ENCODE measurements at places on chromosomes 7 and 10.

DNA sequence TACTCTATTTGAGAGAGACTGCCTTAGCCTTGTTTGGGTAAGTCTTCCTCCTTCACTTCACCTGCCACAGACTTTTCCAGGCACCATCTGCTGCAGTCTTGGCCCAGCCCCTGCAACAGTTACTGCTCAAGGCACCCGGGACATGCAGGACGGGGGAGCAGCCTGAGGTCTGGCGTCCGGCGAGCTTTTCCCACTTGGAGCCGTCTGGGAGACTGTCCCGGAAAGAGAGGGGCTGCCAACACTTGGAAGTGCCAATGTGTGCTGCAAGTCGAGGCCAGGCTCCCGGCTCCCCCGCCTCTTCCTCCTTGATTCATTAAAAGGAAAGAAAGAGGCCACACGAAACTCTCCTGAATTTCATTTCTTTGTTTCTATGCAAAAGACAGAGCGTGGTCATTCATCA is 13.7 kb downstream of the HTRA1 start:
- DNase-seq: no peak

DNA sequence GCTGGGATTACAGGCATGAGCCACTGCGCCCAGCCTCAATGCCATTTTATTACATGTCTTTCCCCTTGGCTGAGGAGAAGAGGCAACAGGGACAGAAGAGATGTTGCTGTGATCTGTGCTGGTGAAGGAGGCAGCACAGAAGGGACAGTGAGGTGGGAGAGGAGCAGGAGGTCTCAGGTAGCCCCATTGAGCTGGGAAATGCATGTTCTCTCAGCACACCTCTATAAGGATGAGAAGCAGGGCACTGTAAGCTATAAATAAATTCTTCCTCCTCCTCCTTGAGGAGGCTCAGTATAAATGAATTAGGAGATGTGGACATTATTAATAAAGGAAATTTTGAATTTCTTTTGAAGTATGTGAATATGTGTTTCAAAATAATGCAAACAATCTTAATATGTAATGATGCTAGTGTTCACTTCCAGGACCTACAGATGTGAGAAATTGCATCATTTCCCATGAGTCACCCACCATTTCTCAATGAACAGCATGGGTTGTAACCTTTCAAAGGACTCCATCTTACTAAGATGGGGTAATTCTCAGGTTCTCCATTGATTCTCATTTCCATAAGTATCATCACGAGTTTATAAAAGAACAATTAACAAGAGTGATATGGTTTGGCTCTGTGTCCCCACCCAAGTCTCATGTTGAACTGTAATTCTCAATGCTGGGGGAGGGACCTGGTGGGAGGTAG is 88.9 kb upstream of the ODAD2 start:
- DNase-seq: no peak

DNA sequence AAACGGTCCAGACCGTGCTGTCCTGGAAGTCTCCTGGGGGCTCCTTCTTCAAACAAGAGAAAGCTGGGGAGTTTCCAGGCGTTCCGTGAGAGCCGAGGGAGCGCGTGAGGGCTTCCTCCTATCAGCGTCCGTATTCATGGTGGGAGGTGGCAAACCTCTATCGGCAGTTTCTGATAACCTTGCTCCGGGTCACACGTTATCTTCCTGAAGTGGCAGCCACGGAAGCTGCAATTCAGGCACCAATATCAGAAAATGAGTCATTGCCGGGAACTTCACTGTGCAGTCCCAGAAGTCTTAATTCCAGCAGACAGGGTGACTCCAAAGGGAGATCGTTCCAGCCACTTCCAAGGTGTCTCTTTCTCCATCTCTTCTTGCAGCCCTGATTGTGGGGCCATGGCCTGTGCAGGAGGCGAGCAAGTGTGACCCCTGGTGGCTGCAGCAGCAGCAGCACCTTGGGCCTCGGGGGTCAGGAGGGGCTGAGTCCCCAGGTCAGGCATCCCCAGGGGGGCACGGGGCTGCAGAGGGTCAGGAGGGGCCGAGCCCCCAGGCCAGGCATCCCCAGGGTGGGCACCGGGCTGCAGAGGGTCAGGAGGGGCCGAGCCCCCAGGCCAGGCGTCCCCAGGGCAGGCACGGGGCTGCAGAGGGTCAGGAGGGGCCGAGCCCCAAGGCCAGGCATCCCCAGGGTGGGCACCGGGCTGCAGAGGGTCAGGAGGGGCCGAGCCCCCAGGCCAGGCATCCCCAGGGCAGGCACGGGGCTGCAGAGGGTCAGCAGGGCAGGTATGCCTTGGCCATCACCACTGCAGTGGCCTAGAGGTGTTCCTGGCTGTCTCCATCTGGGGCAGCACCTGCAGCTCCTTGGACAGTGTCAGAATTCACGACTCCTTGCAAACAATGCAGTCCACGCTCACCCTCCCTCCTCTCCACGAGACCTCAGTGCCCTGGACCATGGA is 538.7 kb downstream of the DNAJB6 start:
- no peak for DNase-seq

DNA sequence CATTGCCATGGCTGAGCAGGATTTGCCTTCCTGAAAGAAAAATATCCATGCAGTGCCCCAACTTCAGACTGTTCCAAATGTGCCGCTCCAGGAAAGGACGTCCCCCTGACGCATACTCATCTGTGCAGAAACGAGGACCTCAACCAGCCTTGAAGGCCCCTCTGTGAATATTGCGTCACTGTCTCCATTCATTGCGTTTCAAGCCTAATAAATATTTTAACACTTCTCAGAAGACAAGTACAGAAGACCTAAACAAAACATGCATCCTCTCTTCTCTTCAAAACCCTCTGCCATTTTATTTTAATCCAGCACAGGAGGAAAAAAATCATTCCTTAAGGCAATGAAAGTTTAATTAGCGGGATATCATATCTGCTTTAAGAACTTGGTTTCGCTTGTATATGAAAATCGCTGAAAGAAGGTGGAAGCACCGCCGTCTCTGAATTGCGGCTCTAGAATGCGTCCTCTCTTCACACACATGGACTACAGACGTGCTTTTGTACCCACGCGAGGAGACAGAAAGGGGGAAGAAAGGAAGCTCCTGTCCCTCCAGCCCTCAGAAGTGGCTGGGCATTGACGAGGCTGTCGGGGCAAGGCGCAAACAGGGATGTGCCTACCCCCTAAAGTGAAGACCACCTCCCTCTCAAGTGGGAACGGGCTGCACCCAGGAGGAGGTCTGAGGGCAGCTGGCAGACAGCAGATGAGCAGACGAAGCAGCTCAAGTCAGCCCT is 36.8 kb downstream of the RGS10 start:
- DNase-seq: no peak

Measured in hematopoietic multipotent progenitor cell treated with erythropoietin and hydrocortisone succinate and interleukin-3 and kit ligand, for 17 days (in vitro differentiated cells).